ENCODE measurements at places on chromosomes 13 and 19.

- DNase-seq = peak; percentile 60
Observed at GRCh38 chr19:49889687-49890348, 6.9 kb downstream of the IL4I1 start.

DNA sequence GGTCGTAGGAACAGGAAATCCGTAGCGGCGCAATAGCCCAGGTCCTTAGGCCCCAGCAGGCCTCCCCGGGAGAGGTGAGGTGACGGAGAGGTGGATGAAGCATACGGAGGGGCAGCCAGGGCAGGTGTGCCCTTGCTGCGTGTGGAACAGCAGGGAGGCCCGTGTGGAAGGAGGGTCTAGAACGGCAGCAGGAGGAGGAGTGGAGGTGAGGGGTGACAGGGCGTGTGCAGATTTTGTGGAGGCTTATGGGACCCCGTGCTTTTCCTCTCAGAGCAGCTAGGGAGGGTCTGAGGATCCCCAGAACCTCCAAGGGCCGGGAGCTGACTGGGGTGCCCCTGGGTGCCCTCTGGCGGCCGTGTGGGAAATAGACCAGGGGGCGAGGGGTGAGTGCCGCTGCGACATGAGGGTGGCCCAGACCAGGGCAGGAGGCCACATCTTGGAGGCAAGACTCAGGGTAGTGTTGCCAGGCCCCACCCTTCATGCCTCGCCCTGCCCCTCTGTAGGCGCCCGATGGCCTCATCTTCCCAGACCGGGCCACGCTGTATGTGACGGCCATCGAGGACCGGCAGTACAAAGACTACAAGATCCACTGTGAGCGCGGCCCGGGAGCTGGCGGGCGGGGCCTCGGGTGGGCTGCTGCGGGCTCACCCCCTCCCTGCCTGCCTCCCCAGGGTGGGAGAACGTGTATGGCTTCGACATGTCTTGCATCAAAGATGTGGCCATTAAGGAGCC lies 5.0 kb upstream of the ADM5 start:
- peak; percentile 52 for DNase-seq

DNA sequence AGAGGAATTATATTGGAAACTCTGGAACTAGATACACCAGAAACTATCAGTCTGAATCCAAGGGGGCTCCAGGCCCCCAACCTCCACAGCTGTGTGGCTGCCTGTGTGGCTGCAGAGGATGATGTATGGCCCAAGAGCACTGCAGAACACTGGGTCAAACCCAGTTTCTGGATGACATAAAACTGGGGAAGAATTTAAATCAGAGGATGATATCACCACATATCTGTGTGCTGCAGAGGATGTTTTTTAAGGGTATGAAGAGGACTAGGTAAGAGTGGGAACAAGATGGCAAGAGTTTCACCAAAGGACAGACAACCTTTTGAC lies 226.4 kb downstream of the SUCLA2 start:
- DNase-seq = no peak

DNA sequence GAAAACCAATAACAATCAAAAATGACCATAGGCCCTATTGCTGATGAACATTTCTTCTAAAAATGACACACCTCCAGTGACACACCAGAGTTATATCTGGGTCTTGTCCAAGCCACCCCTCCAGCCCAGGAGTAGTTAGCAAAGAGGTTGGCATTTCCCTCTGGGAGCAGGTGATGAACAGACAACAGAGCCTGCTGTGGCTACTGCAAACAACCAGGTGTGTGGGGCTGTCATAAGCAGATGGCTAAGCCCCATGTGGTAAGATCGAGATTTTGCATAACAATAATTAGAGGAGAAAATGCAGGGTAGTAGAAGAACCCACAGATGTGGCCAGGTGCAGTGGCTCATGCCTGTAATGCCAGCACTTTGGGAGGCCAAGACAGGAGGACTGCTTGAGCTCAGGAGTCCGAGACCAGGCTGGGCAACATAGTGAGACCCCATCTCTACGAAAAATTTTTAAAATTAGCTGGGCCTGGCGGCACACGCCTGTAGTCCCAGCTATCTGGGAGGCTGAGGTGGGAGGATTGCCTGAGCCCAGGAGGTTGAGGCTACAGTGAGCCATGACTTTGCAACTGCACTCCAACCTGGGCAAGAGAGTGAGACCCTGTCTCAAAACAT lies 5.0 kb downstream of the XRCC1 start:
- no peak for DNase-seq

- no peak for DNase-seq
Observed at GRCh38 chr19:57675881-57676280, 5.9 kb upstream of the ZNF551 start.

DNA sequence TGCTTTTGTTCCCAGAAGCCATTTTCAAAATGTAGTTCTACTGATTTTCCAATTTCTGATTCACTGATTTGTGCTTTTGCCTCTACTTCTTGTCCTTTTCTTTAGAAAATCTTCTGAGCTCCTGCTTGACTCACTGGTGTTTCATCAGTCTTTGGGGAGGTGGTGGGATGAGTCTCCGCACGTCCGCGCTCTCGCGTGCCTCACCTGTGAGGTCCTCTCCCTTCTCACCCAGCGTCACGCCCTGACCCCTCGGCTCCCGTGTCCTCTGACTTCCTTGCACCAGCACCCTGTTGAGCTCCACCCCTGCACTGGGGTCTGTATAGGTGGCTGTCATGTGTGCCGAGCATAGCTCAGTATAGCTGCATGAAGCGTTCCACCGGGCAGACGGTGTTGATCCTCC lies 52.7 kb upstream of the MCF2L start:
- DNase-seq = no peak

DNA sequence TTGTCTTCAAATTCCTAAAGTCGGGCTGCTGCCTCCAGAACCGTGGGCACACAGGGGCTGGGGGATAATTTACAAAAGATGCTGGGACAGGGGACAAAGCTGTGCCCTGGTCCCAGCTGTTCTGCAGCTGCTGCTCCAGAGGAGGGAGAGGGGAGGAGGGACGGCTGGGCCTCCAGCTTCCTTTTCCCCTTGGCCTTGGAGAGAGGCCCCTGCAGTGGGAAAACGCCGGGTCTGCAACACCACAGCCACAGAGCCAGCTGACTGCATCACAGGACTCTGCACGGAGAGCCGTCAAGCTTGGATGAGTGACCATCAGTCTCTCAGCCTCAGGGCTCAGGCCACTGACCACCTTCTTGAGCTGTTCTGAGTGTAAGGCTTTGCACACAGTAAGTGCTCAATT lies 6.1 kb downstream of the DOCK6 start:
- no peak for DNase-seq

GRCh38 chr13:31018511-31018910 lies 86.1 kb downstream of the TEX26 start:
- DNase-seq = no peak

DNA sequence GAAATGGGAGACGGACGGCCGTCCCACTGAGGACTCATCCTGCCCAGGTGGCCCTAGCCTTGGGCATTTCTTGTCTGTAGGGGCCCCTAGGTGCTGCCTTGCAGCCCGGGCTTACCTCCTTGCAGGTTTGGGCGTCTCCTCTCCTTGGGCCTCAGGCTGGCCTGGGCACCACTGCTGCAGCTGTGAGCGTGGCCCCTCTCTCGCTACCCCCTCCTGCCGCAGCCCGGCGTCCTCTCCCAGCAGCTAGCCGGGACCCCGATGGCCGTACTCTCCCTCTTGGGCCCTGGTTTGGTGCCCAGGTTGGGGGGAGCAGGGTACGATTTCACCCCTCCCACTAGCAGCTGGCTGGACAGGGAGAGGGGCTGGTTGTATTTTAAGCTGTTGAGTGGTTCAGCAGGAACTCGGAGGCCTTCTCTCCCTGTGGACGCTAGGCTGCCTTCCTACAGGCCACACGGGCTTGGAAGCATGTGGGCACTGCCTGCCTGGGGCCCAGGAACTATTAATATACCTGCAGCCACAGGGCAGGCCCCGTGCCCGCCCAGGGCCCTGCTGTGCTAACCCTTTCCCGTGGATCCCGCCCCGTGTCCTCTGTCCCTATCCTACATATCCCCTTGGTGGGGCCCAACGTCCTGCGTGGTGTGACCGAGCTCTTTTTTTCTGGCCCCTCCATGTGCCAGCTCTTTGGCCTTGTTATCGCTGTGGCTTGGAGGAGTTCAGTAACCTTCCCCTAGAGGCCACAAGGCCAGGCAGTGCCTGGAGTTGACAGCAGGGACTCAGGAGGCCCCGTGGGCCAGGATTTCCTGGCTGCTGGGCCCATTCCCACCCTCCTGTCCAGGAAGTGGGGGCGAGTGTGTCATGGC lies 11.7 kb downstream of the NDUFB7 start:
- no peak for DNase-seq

DNA sequence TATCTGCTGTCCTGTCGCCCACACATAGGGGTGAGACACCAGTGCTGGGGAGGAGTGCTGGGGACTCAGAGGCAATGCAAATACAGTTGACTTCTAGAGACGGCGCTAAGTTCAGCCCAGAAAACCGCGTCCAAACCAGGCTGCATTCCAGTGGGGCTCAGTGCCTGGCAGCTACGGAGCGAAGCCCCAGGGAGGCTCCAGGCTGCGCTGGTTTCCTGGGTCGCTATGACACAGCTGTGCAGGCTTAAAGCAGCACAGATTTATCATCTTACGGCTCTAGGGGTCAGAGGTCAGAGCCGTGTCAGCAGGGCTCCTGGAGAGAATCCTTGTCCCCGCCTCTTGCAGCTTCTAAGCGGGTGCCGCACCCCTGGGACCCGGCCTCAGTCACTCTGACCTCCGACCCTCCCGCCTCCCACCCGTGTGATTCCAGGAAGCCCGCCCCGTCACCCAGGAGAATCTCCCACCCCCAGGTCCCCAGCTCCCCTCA lies 61.6 kb downstream of the ANKRD10 start:
- no peak for DNase-seq

GRCh38 chr13:34577051-34577450 lies 365.0 kb upstream of the NBEA start:
- DNase-seq = no peak

DNA sequence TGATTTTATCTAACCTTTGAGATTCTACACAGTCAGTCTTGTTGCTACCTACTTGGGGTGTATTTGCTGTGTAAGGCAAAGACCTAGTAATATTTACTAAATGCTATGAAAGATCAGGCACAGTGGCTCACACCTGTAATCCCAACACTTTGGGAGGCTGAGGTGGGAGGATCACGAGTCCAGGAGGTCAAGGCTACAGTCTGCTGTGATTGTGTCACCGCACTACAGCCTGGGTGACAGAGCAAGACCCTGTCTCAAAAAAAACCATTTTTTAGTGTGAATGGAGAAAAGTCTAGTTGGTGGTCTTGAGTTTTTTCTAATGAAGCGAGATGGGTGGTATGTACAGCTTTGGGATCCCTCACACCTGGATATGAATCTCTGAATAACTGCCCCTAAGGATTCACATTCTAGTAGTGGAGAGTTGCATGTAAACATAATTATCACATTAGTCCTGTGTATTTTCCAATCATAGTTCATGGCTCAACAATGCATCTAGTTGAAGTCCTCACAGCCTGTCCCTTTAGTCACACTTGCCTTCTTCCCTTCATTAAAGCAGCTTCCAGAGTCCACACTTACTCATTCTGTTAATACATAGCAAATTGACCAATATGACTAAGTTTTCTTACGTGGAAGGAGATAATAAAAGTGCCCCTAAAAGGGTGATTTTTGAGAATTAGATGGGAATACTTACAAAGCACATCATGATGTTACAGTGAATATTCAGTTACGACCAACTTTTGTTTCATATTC lies 7.5 kb downstream of the RPL21 start:
- no peak for DNase-seq

GRCh38 chr19:4130744-4131438 lies 7.0 kb upstream of the MAP2K2 start:
- DNase-seq = no peak

- DNase-seq = no peak
Observed at GRCh38 chr19:28495046-28495445, 717.9 kb downstream of the UQCRFS1 start.

GRCh38 chr19:12346896-12347295 lies 13.5 kb upstream of the ZNF563 start:
- no peak for DNase-seq

DNA sequence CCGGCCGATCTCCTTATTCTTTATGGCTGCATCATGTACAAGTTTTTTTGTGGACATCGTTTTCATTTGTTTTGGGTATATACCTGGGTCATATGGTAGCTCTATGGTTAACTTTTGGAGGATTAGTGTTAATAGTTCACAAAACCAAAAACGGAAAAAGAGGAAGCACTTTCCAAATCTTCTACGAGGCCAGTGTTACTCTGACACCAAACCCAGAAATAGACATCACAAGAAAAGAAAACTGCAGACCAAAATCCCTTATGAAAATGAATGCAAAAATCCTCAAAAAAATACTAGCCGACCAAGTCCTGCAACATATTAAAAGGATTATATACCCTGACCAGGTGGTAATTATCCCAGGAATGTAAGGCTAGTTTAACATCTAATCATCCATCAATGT lies 29.8 kb downstream of the ADGRE2 start:
- DNase-seq = no peak

- no peak for DNase-seq
Observed at GRCh38 chr19:55099557-55100506, 17.6 kb downstream of the PPP1R12C start.

- no peak for DNase-seq
Observed at GRCh38 chr13:22744688-22745452, 435.9 kb upstream of the SGCG start.

DNA sequence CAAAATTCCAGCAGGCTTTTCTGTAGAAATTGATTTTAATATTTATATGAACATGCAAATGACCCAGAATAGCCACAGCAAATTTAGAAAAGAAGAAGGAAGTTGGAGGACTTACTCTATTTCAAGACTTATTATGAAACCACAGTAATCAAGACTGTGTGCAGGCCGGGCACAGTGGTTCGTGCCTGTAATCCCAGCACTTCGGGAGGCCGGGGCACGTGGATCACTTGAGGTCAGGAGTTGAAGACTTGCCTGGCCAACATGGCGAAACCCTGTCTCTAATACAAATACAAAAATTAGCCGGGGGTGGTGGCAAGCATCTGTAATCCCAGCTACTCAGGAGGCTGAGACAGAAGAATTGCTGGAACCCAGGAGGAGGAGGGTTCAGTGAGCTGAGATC lies 6.0 kb upstream of the FFAR2 start:
- no peak for DNase-seq

- DNase-seq = no peak
Observed at GRCh38 chr19:4897146-4897545, 5.5 kb downstream of the ARRDC5 start.

GRCh38 chr19:48613024-48613851 lies 1.6 kb downstream of the FAM83E start:
- no peak for DNase-seq

- DNase-seq = no peak
Observed at GRCh38 chr19:5436106-5436947, 18.9 kb upstream of the ZNRF4 start.

- no peak for DNase-seq
Observed at GRCh38 chr19:18985257-18985656, 44.2 kb upstream of the HOMER3 start.

GRCh38 chr13:95643571-95643935 lies 953 bp downstream of the DZIP1 start:
- no peak for DNase-seq

DNA sequence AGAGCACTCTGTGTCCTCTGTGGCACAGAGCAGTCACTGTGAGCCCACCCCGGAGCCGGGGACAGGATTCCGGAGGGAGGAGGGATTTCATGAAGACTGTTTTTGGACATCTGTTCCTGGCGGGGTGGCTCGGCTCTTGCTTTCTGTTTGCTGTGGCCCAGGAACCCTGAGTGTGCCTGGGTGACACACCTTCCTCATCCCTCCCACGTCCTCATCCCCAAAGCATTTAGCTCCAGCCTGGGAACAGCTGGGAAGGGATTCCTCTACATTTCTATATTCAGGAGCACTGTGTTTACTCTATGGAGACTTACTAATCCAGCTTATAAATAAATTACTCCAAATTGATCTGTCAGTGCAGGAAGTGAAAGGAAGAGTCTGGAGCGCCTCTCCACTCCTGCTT lies 97.8 kb upstream of the UBL3 start:
- no peak for DNase-seq

GRCh38 chr19:54949412-54949811 lies 2.1 kb upstream of the NLRP7 start:
- DNase-seq = peak; percentile 62

Measured in GM10248 (cell line).